Suprapubic skin (tissue), 4 donors: ENCODE measurements at places on chromosomes 5 and 9.

DNA sequence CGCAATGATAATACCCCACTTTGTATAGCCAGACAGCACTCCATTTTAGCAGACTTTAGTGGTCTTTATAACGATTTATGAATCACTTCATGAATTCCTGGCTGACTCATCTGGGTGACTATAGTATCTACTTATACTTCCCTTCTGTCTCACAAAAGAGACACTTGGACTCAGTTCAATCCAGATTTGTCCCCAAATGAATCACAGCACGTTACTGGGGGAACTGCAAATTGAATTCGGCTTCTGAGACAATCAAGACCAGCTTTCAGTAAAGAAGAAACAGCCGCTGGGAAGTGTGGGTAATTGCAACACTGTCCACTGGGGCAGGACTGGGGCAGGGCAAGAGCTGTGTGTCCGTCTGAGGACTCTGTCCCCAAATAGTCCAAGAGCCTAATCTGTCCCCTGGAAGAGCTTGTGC is 337.3 kb upstream of the RFX3 start:
- DNase-seq = no peak

- no peak for DNase-seq
These were observed 14.8 kb downstream of the NCS1 start for GRCh38 chr9:130186839-130187522.

GRCh38 chr9:90219548-90220118 is 423.0 kb downstream of the DIRAS2 start:
- no peak for DNase-seq

DNA sequence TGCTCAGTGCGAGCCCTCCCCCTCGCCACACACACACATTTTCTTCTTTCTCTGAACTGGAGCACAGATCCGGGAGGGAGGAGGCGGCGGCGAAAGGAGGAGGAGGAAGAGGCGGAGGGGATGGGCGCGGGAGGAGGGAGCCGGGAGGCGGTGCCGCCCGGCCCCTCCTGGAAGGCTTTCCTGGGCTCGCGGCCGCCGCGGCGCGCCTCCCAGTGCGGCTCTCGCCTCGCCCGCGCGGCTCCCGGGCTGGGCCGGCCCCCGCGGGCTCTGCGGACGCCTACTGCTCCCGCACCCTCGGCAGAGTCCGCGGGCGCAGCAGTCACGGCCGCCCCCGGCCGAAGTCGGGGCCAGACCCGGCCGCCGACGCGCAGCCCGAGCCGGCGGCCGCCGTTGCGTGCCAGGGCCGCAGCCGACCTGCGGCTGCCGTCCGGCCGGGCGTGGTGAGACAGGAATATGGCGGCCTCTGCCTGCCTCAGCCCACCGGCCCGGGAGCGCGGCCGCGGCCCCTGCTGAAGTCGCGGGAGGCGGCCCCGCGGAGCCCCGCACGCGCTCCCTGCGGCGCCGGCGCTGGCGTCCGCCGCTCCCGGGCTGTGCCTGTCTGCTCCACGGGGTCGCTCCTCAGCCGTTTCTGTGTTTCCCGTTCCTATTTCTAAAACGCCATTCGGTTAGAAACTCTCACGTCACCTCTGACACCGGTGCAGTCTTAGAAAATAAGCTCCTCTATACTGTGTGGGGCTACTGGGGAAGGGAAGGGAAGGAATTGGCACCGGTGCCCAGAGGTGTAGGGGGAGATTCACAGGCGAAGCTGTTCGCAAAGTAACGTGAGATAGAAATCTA is 500 bp upstream of the GNAQ start:
- DNase-seq = peak; percentile 95

- DNase-seq = peak; percentile 63
These were observed 128.9 kb downstream of the BARX1 start for GRCh38 chr9:93826209-93826608.

DNA sequence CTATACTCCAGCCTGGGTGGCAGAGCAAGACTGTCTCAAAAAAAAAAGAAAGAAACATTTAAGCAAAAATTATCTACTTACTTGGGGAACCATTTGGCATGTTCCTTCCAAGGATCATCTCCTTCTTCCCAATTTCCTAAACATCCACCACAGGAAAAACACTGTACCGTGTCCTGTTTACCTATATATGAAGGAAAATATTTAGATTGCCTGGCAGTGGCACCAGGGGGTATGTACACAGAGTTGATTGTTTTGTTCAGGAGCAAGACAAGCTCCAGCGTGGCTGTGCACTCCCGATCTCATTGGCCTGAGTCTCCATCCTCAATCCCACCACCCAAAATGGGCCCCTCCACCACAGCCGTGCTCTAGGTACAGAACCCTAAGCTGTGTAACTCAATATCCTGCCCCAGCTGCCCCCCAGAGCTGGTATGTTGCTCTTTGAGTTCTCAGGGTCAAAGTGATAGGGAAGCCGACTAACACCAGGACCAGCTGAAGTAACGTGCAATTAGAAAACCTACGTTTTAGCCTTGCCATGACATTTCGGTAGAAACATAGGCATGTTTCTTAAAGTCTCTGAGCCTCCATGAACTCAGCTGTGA is 13.8 kb downstream of the NAIP start:
- no peak for DNase-seq

DNA sequence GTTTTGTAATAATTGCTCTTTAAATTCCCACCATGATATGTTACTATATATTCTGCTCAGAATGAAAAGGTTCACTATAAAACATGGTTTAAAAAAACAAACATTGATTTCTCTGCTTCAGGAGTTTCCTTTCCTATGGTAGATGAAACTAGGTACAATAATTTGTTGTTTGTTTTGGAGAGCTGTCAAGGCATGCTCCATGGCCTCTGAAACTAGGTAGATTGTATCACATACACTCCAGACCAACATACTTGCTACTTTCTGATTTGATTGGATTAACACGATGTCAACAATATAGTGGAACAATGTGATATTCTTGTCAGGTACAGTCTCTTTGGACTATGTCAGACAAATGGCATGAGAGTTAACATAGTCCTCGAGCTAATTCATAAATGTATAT is 452.7 kb upstream of the CDH9 start:
- no peak for DNase-seq

DNA sequence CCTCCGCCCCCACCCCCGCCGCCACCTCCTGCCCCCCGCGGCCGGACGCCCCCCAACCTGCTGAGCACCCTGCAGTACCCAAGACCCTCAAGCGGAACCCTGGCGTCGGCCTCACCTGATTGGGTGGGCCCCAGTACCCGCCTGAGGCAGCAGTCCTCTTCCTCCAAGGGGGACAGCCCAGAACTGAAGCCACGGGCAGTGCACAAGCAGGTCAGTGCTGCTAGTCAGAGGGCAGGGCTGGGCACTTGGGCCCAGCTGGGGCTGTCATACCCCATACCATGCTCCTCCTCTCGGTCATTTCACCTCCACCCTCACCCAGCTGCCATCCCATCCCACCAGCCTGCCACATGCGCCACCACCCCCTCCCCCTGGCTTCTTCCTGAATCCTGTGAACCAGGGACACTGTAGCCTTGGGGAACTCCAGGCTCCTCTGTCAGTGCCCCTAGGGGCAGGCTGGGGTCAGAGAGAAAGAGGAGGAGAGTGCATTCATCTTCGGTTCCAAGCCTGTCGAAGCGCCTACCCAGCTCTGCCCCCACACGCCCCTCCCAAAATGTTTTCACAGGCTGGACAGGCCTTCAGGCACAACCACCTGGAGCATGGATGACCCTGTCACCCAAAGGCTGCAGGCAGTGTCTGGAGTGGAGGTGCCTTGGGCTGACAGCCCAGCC is 122.0 kb downstream of the DAB2IP start:
- DNase-seq = peak; percentile 56

GRCh38 chr5:168218746-168219145 is 72.7 kb upstream of the WWC1 start:
- no peak for DNase-seq

DNA sequence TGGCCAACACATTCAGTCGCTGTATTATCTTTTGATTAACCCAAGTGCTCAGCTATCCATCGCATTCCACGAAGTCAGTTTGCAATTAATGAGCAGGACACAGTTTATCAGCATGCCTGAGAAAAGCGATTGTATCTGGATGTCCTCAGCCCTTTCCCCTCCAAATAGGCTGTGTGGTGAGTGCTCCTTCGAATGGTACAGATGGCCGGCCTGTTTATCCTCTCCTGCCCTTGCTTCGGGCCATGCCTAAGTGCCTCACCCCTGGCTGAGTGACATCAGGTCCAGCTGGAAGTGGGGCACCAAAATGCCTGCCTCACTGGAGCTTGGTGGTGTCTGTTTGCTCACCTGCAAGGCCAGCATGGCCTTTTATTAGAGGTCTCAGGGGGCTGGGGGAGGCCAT is 317.3 kb downstream of the GADD45G start:
- no peak for DNase-seq

DNA sequence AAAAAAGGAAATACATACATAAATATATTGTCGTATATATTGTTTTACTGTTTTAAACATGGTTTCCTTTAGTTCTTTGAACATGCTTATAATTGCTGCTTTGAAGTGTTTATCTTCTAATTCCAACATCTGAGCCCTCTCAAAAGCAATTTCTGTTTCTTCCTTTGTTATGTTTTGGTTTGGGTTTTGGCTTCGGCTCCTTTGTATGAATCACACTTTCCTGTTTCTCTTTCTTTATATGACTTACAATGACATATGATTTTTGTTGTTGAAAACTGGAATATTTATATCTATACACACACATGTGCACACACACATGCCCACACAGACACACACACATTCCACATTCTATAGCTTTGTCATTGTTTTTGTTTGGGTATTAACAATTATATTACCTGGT is 1206.7 kb downstream of the CDH12 start:
- DNase-seq = no peak

- DNase-seq = no peak
These were observed 84.6 kb downstream of the PLPP1 start for GRCh38 chr5:55450050-55450765.

DNA sequence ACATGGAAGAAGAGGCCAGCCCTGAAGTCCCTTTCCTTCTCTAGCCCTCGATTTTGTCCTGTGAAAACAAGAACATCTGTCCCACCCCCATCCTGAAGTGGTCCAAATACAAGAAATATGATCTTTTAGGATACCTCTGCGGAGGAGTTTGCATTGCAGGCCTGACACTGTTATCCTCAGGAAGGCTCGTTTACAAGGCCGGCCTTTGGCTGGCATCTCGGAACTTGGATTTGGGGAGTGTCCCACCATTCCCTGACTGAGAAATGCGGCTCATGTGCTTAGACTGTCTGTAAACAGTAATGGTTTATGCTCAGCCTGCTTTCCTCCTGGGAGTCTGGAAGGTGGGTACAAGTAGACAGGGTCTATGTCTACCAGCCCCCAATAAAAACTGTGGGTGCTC is 26.4 kb downstream of the WHRN start:
- no peak for DNase-seq

GRCh38 chr5:172832383-172833315 is 1.4 kb upstream of the ERGIC1 start:
- no peak for DNase-seq

DNA sequence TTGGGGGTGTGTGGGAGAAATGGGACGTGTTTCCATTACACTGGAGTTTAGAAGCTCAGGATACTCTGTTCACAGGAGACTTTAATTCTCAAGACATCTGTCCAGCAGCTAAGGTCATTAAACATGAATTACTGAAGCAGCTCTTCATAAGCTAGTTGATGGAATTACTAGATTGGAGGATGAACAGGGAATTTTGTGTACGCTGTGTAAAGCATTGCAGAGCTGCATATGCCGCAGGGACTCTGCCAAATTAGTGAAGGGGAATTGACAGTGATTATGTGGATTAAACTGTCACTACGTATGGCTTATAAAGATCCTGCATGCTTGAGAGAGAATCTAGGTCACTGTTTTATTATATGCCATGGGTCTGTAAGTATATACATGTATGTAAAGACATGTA is 177.5 kb upstream of the TBC1D2 start:
- no peak for DNase-seq
